Retinal pigment epithelial cell (primary cell): ENCODE measurements at places on chromosomes 7 and 10.

DNA sequence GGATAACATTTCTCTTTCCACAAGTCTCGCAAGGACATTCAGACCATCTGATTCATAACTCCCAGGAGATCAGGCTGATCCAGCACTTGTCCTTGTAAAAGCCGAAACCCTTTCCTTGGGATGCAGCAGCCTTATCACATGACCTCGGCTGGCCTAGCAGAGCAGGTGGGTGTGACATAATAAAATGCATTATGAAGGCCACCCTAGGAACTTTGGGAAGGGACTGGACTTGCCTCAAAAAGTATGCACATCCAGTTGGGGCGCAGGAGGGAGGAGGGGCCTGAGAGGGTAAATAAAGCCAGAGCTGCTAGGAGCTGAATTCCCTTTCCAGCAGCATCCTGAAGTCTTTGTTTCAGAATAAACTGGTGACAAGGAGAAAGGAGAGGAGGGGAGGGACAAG is 260.8 kb downstream of the SNX13 start:
- no peak for DNase-seq

- no peak for DNase-seq
Observed at GRCh38 chr10:35089611-35090161, 455 bp downstream of the CUL2 start.

- no peak for DNase-seq
Observed at GRCh38 chr10:8063128-8063908, 8.8 kb downstream of the GATA3 start.

DNA sequence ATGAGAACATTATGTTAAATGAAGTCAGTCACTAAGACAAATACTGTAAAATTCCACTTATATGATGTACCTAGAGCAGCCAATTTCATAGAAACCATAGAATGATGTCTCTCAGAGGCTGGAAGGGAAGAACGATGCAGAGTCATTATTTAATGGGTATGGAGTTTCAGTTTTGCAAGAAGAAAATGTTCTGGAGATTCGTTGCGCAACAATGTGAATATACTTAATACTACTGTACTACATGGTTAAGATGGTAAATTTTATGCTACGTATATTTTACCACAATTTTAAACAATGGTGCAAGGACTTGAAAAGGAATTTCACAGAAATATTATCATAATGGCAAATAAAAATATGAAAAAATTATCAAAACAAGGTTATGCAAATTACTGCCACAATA is 972.6 kb downstream of the KCNMA1 start:
- DNase-seq = no peak

DNA sequence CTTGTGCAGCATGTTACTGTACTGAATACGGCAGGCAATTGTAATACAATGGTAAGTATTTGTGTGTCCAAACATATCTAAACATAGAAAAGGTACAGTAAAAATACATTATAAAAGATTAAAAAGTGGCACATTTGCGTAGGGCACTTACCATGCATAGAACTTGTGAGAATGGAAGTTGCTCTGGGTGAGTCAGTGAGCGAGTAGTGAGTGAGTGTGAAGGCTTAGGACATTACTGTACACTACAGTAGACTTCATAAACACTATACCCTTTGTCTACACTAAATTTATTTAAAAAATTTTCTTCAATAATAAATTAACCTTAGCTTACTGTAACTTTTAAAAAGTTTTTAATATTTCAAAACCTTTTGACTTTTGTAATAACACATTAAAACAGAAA is 37.5 kb downstream of the BPGM start:
- DNase-seq = no peak

GRCh38 chr7:96737545-96738050 is 28.0 kb upstream of the SEM1 start:
- no peak for DNase-seq

- DNase-seq = no peak
Observed at GRCh38 chr7:105887569-105888189, 11.3 kb upstream of the ATXN7L1 start.

DNA sequence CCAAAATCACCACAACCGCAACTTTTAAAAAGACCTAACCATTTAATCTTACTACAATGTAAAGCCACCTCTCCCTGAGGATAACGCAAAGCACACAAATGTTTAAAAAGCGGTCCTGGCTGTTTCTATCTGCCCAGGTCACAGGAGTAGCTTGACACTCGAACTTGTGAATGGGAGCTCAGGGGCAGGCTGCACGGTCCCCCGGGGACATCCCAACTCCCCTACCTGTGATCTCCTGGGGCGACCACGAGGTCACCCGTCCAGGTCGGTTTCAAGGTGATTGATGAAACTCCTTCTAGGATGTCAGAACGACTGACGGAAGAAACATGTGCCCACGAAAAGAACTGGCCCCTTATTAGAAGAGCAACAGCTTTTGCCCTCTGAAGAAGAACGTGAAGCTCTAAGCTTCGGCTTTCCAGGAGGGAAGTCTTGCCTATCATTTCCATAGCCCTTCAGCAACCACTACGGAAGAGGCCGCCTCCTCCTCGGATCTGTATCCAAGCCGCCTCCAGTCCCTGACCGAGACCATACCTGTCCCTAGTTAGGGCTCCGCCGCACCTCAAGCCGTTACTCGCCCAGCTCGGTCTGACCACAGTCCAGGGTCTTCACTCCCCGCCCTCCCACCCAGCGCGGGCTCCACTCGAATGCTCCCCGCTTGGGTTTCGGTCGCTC is 459 bp downstream of the CYCS start:
- DNase-seq = no peak

GRCh38 chr10:118734475-118734874 is 20.3 kb downstream of the CACUL1 start:
- DNase-seq = no peak

- DNase-seq = no peak
Observed at GRCh38 chr10:24622781-24623301, 100.8 kb downstream of the ARHGAP21 start.

- no peak for DNase-seq
Observed at GRCh38 chr7:897771-898376, 21.5 kb downstream of the GET4 start.

DNA sequence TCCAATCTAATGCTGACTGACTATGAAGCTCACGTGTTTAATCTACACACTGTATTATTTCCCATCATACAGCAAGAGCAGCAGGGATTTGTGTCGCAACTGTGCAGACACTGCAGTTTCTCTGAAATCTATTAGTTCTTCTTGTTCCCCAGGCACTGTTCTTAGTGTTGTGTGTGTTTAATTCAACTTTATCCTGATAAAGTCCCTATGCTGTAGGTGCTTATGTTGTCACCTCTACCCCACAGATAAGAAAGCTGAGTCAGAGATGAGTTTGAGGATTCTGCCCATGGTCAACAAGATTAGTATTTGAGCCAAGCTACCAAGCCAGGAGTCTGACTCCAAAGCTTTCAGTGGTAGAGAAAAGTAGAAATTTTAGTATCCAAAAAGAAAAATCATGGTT is 22.5 kb upstream of the EPHB6 start:
- DNase-seq = no peak

DNA sequence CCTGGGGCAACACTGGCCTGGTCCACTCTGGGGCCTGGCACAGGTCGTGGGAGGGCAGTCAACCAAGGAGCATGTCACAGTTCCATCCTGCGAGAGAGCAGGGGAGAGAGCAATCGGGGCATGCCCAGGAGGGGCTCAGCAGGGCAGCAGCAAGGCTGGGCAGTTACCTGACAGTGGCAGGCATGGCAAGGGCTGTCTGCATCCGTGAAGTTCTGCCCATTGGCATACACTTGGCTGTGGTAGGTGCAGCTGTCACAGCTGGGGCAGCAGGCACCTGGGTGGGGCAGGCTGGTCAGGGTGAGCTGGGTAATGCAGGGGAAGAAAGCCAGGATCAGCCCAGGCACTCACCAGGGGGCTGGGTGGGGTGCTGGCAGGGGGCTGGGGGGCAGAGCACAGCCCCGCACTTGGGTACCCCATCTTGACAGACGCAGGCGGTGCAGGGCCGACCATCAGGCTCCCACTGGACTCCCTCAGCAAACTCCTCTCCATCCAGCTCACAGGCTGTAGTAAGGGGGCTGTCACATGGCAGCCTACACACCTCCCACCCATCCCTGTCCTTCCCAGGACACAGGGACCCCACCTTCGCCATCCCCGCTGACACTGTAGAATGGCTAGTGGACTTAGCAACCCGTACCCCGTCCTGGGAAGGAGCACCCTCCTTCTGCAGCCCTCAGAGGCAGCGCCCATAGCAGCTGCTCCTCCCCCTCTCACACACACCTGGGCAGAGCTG is 17.8 kb downstream of the KCP start:
- DNase-seq = no peak

- no peak for DNase-seq
Observed at GRCh38 chr7:98930921-98931320, 52.6 kb downstream of the TRRAP start.

DNA sequence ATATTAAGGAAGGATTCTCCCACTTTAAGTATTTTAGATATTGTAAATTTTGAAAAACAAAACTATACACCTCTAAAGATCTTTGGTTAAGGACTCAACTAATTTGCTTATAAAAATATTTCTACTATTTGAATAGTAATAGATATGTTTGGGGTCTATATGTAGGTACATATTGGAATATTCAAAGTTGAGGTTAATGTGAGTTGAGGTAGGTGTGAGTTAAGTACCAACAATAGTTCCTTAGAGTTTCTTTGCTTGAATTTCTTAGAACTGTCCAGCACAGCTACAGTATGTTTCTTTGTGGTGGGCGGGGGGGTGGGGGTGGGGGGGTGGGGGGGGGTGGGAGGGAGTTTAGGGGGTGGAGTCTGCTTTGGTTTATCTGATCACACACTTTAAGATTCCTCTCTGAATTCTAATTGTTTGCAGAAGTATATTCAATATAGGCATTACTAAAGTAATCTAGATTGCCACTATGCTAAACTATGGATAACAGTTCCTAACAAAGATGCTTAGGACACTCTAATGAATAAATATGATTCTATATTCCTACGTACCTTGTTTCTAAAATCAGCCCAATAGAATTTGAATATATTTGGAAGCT is 2.1 kb downstream of the GRM3 start:
- DNase-seq = no peak

DNA sequence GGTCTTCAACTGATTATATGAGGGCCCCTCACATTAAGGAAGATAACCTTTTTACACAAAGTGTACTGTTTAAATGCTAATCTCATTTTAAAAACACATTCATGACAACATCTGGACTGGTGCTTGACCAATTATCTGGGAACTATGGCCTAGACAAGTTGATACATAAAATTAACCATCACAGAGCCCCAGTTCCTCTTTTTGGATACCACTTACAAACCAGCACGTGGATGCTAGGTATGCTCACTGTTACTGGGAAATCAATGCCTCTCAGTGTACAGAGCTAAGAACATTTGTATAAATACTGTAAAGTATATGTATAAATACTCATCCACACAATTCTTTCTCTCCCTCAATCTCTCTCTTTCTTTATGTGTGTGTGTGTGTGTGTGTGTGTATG is 1217.8 kb upstream of the LRRTM3 start:
- no peak for DNase-seq

DNA sequence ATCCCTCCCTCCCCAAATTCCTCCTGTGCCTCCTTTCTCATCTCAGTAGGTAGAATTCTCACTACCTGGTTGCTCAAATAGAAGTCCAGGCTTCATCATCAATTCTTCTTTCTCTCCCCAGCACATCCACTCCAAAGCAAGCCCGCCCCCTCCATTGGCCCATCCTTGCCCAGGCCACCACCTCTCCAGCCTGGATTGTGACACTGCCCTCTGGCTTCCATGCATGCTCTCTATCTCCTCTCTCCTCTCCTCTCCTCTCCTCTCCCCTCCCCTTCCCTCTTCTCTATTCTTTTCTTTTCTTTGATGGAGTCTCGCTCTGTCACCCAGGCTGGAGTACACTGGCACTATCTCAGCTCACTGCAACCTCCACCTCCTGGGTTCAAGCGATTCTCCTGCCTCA is 144.9 kb downstream of the UBE2H start:
- no peak for DNase-seq

DNA sequence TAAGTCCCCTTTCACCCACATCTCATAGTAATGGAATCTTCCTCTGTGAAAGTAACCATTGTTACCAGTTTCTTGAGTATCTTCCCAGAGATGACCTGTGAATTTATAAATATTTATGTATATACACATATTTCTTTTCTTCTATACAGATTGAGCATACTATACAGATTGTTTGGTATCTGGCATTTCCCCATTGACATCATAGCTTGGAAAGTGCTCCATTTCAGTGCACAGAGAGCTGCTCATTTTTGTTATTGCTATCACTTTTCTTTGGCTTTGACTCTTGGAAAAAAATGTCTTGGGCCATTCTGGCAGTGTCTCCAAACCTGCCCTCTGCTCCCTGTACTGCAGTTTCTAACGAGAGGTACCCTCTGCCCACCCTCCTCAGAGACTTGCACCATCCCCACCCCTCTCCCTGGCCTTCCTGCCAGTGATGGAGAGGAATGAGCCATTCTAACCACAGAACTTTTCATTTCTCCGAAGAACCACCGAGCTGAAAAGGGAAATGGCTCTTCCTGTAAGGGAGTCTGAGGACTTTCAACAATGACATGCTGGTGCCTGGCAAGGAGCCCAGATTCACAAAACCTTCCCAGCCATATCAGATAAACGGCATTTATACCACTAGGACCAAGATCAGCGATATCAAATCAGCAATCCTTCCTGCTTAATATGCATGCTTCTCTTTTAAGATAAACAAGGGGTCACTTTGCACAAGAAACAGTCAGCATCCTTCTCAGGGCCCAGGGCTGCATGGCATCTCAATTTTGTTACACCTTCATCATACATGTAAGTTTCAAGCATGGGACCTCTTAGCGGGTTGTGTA is 19.7 kb upstream of the CCSER2 start:
- DNase-seq = no peak

- no peak for DNase-seq
Observed at GRCh38 chr10:5043716-5044115, 40.1 kb upstream of the AKR1C2 start.

- peak; percentile 85 for DNase-seq
Observed at GRCh38 chr7:114085592-114086501, 167.0 kb upstream of the PPP1R3A start.

DNA sequence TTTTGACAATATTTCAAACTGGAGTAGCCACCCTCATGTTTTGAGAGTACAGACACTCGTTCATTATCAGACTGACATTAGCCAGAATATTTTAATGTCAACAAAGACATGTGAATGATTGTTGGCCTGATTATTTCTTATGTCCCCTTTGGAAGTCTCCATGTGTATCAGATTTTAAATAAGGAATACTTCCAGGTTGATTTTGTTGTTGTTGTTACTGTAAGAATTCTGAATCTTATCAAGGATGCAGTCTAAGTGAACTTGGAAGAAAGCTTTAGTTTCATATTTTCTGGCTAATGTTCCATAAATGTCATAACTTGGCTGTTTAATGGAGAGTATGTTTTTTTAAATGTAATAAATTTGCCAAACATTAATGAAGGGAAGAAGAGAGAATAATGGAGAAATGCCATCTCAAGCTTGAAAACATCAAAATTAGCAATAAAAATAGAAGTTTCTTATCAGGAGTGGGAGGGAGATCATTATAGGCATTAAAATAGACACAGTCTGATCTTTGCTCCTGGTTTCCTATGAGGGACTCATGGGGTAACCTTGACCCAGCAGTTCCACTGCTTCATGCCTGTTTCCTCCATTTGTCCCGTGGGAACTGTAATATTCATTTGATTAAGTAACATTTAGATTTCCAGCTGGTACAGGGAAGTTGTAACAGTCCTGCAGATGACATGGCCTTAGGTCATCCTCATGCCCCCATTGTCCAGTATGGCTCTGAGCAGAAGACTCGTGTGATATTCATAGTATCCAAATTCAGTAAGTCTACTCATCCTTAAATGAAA is 122.4 kb upstream of the KIAA1217 start:
- DNase-seq = no peak
